Activated naive CD8-positive, alpha-beta T cell treated with anti-CD3 and anti-CD28 coated beads, Interleukin-2, amount 10 ng/mL, durations not matched to agents 7 days and 5 days (primary cell): ENCODE measurements at places on chromosomes 4 and X.

- H3K27me3 ChIP-seq: peaks cover 27% of the 10 kb centered on the region
- H3K27ac ChIP-seq: no peak overlapping the region
- peak; percentile 48 for DNase-seq
- H3K36me3 ChIP-seq: no peaks in the 10 kb centered on the region
These were observed 12.4 kb upstream of the NFXL1 start for GRCh38 chr4:47926667-47927258.

GRCh38 chrX:49915361-49916222 lies 6.8 kb upstream of the CLCN5 start:
- DNase-seq: no peak
- H3K27me3 ChIP-seq: no peaks in the 10 kb centered on the region
- peaks cover 2% of the 10 kb centered on the region for H3K4me1 ChIP-seq
- no peak overlapping the region for H3K4me3 ChIP-seq
- no peaks in the 10 kb centered on the region for H3K36me3 ChIP-seq
- no peak overlapping the region for H3K27ac ChIP-seq

- H3K36me3 ChIP-seq: no peaks in the 10 kb centered on the region
- no peaks in the 10 kb centered on the region for H3K4me1 ChIP-seq
- H3K27ac ChIP-seq: no peak overlapping the region
- no peak for DNase-seq
- H3K27me3 ChIP-seq: peaks cover 1% of the 10 kb centered on the region
These were observed 4.7 kb upstream of the AWAT2 start for GRCh38 chrX:70054391-70054790.

DNA sequence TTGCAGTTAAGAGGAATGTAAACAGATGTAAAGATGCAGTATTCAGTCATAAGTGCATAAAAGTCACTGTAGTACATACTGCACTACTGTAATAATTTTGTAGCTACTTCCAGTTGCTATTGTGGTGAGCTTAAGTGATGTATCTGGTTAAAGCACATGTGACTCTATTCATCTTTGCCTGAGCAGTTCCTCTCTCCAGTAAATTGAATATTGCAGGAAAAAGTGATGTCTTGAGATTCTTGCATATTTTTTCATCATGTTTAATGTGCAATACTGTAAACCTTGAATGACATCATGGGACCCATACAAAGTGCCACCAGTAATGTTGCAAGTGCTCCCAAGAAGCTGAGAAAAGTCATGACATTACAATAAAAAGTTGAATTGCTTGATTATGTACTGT lies 9.6 kb downstream of the UBA6 start:
- DNase-seq: no peak
- H3K36me3 ChIP-seq: peaks cover 56% of the 10 kb centered on the region
- no peak overlapping the region for H3K27ac ChIP-seq

- peaks cover 19% of the 10 kb centered on the region for H3K27me3 ChIP-seq
- H3K4me3 ChIP-seq: no peak overlapping the region
- no peaks in the 10 kb centered on the region for H3K36me3 ChIP-seq
- H3K27ac ChIP-seq: no peak overlapping the region
- no peak for DNase-seq
These were observed 217.4 kb downstream of the SHROOM3 start for GRCh38 chr4:76652389-76652788.

DNA sequence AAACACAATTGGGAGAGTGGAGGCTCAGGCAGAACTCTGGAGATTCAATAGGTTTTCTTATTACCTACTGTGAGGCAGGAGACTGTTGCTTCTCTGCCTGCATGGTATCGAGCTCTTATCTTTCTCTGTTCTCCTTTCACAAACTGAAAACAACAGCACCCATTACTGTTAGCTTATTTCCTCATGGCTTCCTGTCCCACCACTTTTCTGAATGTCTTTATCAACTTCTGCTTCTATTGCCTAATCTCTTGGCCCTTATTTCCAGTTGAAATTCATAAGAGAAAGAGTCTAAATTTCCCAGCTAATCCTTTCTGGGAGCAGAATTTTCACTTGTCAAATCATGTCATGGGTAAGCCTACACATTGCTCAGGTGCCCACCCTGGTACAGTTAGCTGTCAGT lies 46.8 kb upstream of the NDST3 start:
- peaks cover 3% of the 10 kb centered on the region for H3K4me1 ChIP-seq
- no peak overlapping the region for H3K4me3 ChIP-seq
- no peak for DNase-seq
- H3K27ac ChIP-seq: no peak overlapping the region
- peaks cover 2% of the 10 kb centered on the region for H3K27me3 ChIP-seq

DNA sequence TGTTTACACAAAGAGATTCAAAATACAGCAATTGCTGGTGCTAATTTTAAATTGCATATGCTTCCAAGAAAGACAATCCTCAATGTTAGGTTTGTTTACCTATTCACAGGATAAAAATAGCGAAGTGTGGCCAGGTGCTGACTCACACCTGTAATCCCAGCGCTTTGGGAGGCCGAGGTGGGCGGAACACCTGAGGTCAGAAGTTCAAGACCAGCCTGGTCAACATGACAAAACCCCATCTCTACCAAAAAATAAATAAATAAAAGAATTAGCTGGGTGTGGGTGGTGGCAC lies 77.7 kb downstream of the OPHN1 start:
- no peak overlapping the region for H3K27ac ChIP-seq
- H3K27me3 ChIP-seq: no peaks in the 10 kb centered on the region
- no peaks in the 10 kb centered on the region for H3K36me3 ChIP-seq
- H3K4me3 ChIP-seq: no peak overlapping the region

- H3K4me3 ChIP-seq: no peak overlapping the region
- no peak overlapping the region for H3K27ac ChIP-seq
- no peaks in the 10 kb centered on the region for H3K36me3 ChIP-seq
- DNase-seq: no peak
These were observed 20.9 kb upstream of the SOD3 start for GRCh38 chr4:24774452-24774851.

- no peak overlapping the region for H3K4me3 ChIP-seq
- no peaks in the 10 kb centered on the region for H3K4me1 ChIP-seq
- H3K27ac ChIP-seq: no peak overlapping the region
- H3K36me3 ChIP-seq: no peaks in the 10 kb centered on the region
These were observed 1015.7 kb downstream of the DMD start for GRCh38 chrX:32195611-32196010.

- H3K36me3 ChIP-seq: no peaks in the 10 kb centered on the region
- no peaks in the 10 kb centered on the region for H3K27me3 ChIP-seq
- no peak for DNase-seq
- H3K27ac ChIP-seq: no peak overlapping the region
These were observed 70.9 kb upstream of the ARHGEF9 start for GRCh38 chrX:63855896-63856295.

DNA sequence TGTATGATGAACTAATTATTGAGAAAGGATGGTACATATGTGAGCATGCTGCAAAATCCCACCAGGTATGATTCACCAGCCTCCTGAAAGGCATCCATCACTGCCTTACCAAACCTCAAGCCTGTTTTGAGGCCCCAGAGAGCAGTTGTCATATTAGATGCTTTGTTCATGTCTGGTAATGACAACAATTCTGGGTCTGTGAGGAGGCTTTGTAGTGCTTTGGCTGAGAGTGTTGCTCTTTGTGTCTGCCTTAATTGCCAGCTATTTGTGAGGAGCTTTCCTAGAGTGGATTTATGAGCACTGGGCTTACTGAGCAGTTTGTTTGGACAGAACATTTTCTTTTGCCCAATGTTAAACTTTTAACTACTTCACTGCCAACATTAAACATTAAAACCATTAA lies 69.2 kb downstream of the HEPH start:
- H3K27me3 ChIP-seq: no peaks in the 10 kb centered on the region
- DNase-seq: no peak
- H3K4me1 ChIP-seq: no peaks in the 10 kb centered on the region
- no peak overlapping the region for H3K27ac ChIP-seq
- H3K36me3 ChIP-seq: no peaks in the 10 kb centered on the region
- H3K4me3 ChIP-seq: no peak overlapping the region

DNA sequence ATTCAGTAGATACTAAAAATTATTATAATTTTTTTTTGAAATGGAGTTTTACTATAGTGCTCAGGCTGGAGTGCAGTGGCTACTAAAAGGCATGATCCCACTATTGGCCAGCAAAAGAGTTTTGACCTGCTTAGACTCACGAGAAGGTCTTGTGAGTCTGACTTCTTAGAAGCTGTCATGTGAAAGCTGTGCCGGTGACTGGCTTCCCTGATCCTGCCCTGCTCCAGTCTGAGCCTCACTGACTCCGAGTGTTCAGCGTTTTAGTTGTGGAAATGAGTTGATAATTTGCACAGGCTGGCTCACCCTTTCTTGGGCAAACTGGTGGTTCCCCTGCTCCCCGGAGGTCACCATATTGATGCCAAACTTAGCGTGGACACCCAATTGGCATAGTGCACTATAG lies 16.4 kb upstream of the CXCL8 start:
- H3K4me3 ChIP-seq: no peak overlapping the region
- H3K27me3 ChIP-seq: no peaks in the 10 kb centered on the region
- H3K27ac ChIP-seq: no peak overlapping the region
- no peak for DNase-seq
- no peaks in the 10 kb centered on the region for H3K36me3 ChIP-seq
- H3K4me1 ChIP-seq: no peaks in the 10 kb centered on the region

GRCh38 chr4:173415885-173416653 lies 17.2 kb upstream of the SCRG1 start:
- no peak overlapping the region for H3K4me3 ChIP-seq
- H3K4me1 ChIP-seq: peaks cover 4% of the 10 kb centered on the region
- no peak overlapping the region for H3K27ac ChIP-seq
- DNase-seq: no peak

DNA sequence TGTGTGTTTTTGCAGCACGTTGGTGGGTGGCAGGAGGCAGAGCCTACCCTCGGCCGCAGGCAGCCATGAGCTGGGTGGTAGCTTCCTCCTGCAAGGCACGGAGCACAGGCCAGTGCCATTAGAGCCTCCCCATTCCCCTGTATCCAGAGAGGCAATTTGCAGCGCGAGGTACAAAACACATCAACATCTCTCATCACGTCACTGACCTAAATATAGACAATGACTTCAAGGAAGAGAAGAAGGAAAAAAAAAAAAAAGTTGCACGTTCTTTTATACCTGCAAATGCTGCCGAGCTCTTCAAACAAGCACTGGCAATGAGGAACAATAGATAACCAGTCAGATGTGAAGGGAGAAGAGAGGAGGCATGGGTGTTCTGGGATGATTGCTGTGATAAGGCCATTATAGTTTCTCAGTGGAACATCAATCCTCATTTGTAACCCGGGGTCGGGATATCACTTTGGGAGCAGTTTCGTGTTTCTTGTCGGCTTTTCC lies 159.9 kb downstream of the MGST2 start:
- no peak overlapping the region for H3K27ac ChIP-seq
- no peak overlapping the region for H3K4me3 ChIP-seq
- no peaks in the 10 kb centered on the region for H3K36me3 ChIP-seq
- peaks cover 1% of the 10 kb centered on the region for H3K4me1 ChIP-seq
- DNase-seq: no peak

- no peak overlapping the region for H3K4me3 ChIP-seq
- H3K27ac ChIP-seq: no peak overlapping the region
- no peak for DNase-seq
- H3K36me3 ChIP-seq: no peaks in the 10 kb centered on the region
These were observed 883.3 kb downstream of the TRIML1 start for GRCh38 chr4:189022440-189023035.

GRCh38 chrX:126165401-126165720 lies 728 bp downstream of the DCAF12L2 start:
- no peaks in the 10 kb centered on the region for H3K36me3 ChIP-seq
- H3K4me1 ChIP-seq: no peaks in the 10 kb centered on the region
- H3K4me3 ChIP-seq: no peak overlapping the region

- H3K4me1 ChIP-seq: peaks cover 5% of the 10 kb centered on the region
- H3K27ac ChIP-seq: no peak overlapping the region
- H3K36me3 ChIP-seq: peaks cover 2% of the 10 kb centered on the region
- H3K27me3 ChIP-seq: peaks cover 6% of the 10 kb centered on the region
- DNase-seq: no peak
- H3K4me3 ChIP-seq: no peak overlapping the region
These were observed 49.9 kb upstream of the HELT start for GRCh38 chr4:184968366-184968765.
